ENCODE measurements at places on chromosomes 13 and 19.

DNA sequence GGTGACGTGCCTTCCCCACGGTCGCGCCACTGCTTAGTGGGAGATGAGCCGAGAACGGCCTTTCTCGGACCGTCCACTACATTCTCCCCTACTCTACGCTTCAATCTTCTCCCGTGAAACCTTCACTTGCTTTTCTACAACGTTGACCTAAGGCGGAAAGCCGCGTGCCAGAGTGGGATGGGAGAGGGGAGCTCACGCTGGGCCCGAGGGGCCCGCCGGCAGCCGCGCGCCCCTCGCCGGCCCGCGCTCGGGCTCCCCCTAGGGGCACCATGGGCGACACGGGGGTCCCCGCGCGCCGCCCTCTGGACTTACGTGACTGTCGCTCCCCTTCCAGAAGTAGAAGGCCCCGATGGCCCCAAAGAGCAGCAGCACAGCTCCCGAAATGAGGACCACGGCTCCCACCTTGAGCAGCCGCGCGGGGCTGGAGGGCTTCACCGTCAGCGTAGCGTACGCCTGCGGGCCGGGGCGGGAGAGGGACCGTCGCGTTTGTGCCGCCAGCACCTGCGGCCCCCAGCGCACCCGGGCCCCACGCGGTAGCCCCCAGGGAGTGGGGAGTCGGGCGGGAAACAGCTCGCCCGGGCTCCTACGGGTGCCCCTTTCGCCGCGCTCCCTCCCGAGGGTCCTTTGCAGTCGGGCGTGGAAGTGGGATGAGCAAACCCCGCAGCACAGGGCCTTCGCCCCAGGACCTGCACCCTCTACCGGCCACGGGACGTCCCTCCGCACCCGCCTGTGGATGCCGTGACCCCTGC lies 727 bp downstream of the CNMD start:
- no peak for DNase-seq

DNA sequence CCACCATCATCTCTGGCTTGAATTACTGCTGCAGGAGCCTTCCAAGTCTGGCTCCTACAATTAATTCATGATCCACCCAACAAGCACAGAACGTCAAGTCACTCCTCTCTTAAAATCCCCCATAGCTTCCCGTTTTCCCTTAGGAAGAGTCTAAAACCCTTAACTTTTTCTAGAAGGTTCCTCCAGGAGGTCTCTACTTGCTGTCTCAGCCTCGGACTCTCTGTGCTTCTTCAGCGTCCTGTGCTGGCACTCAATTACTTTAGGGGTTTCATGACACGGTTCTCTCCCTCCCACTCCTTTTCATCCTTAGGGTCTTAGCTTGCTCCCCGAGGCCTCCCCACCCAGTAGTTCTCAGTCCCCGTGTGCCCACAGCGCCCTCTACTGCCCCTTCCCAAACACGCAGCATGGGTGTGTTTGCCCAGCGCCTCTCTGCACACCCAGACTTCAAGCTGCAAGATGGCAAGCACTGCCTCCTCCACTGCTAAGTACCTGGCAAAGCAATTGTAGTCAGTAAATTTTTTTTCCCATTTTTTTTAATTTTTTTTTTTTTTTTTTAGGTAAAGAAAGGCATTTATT lies 25.8 kb upstream of the MAP3K10 start:
- no peak for DNase-seq

GRCh38 chr19:32357720-32358119 lies 12.3 kb downstream of the ZNF507 start:
- no peak for DNase-seq

- DNase-seq = no peak
Observed at GRCh38 chr13:91242652-91243051, 104.8 kb upstream of the MIR17HG start.

- no peak for DNase-seq
Observed at GRCh38 chr13:77065461-77066147, 38.6 kb upstream of the FBXL3 start.
